ENCODE measurements at places on chromosomes 12 and 14. TPM values are rescaled to one million over a fixed set of nuclear protein-coding genes. Genes with fewer than 3 reads are reported as not detected.

EML5 gene
- not detected for total RNA-seq

KRT85 gene
- total RNA-seq: not detected

KRT6B gene
- not detected for total RNA-seq

DLK1 gene
- 1.9 TPM for total RNA-seq

CNTN1 gene
- total RNA-seq: 50.6 TPM

INHBE gene
- total RNA-seq: 4.7 TPM

GRCh38 chr12:127389923-127390322 is 877.0 kb upstream of the TMEM132C start:
- no peak for ATAC-seq

DNA sequence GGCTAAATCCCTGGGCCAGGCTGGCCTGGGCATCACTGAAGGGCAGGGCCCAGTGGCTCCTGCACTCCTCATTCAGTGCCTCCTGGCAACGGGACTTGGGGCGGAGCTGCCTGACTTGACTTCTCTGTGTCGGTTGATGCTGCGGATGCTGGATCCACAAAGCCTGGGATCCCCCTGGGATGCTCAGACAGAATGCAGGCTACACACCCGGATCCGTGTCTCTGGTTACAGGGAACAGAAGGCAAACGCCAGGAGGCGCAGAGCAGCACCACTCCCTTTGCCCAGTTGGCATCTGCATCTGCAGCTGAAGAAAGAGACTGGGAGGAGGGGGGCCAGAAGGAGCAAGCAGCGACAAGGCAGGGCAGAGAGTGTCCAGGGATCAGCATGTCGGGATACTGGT is 154.5 kb upstream of the FKBP4 start:
- no peak for ATAC-seq

- no peak for ATAC-seq
These were observed 33.0 kb downstream of the FRMD6 start for GRCh38 chr14:51684760-51685159.

GRCh38 chr14:40204441-40205175 is 772.4 kb upstream of the FBXO33 start:
- no peak for ATAC-seq

DNA sequence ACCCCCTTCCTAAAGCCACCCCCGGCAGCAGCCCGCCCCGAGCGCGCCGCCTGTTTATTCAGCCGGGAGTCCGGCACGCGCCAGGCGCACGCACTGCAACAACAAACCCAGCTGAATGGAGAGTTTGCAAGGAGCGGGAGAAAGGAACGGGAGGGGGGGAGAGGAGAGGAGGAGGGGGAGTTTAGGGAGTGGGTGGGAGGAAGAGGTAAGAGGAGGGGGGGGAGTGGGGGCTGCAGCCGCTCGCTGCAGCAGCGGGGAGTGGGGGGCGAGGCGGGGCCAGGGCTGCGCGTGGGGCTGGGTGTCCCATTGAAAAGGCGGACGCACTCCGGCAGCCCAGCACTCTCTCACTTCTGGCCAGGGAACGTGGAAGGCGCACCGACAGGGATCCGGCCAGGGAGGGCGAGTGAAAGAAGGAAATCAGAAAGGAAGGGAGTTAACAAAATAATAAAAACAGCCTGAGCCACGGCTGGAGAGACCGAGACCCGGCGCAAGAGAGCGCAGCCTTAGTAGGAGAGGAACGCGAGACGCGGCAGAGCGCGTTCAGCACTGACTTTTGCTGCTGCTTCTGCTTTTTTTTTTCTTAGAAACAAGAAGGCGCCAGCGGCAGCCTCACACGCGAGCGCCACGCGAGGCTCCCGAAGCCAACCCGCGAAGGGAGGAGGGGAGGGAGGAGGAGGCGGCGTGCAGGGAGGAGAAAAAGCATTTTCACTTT is at the start of gene ASCL1:
Gene ASCL1 (plus strand): TSS at position 336 of the 712 bp plus-strand sequence. CDS start 571 bp downstream, outside the sequence.
- peak; percentile 48 for ATAC-seq

- peak; percentile 58 for ATAC-seq
These were observed at the start of gene TXNRD1 for GRCh38 chr12:104215638-104216297. TXNRD1 (plus strand) TSS chr12:104215779; CDS start chr12:104215803, 24 bp downstream.
